ENCODE measurements at places on chromosomes 4 and X. TPM values are rescaled to one million over a fixed set of nuclear protein-coding genes. Genes with fewer than 3 reads are reported as not detected.

DNA sequence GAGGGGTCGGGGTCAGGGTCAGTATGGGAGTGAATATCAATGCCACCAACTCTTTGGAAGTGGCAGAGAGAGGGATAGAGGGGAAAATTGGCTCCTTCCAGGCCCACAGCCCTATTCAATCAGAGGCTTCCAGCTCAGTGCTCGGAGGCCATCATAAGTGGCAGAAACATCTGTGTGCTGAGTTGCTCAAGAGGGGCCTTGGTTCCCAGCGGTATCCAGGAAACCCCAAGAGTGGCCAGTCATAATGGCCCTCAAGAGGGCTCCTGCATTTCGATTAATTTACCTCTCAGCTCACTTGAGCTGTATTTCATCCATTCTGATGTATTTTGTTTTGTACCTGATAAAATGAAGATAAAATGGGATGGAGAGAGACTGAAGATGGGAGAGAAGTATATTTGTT, 154.3 kb upstream of the EOLA2 start:
- no peak overlapping the region for H3K27ac ChIP-seq
- H3K27me3 ChIP-seq, result no peaks in the 10 kb centered on the region
- H3K36me3 ChIP-seq, result no peaks in the 10 kb centered on the region
- H3K4me3 ChIP-seq, result no peak overlapping the region
- DNase-seq, result no peak

DNA sequence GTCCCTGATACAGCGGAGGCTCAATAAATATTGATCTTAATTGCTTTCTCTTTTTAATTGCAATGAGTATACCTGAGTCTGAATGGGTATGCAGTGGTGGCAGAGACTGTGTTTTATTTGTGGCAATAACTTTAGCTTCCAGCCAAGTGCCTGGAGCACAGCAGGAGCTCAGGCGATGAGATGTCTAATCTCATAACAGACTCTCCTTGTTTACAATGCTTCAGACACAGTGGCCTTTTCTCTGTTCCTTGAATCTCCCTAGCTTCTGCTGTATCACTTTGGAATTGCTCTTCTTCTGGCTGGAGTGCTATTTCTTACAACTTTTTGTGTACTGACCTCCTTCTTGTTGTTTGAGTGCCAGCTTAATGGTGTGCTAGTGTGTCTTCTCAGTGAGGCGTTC, 91.5 kb upstream of the UNC5C start:
- H3K4me1 ChIP-seq, result no peaks in the 10 kb centered on the region
- H3K27me3 ChIP-seq, result no peaks in the 10 kb centered on the region
- H3K4me3 ChIP-seq, result no peak overlapping the region

- H3K36me3 ChIP-seq, result no peaks in the 10 kb centered on the region
- no peaks in the 10 kb centered on the region for H3K4me1 ChIP-seq
- H3K4me3 ChIP-seq, result no peak overlapping the region
Measured at GRCh38 chrX:124018023-124018422, 56.5 kb downstream of the STAG2 start.

GRCh38 chr4:149164282-149164681, 651.4 kb downstream of the IQCM start:
- H3K36me3 ChIP-seq, result no peaks in the 10 kb centered on the region
- no peaks in the 10 kb centered on the region for H3K27me3 ChIP-seq
- no peaks in the 10 kb centered on the region for H3K4me1 ChIP-seq
- DNase-seq, result no peak

- H3K4me3 ChIP-seq, result no peak overlapping the region
- no peaks in the 10 kb centered on the region for H3K27me3 ChIP-seq
- DNase-seq, result no peak
- H3K36me3 ChIP-seq, result peaks cover 3% of the 10 kb centered on the region
- no peaks in the 10 kb centered on the region for H3K4me1 ChIP-seq
- H3K27ac ChIP-seq, result no peak overlapping the region
Measured at GRCh38 chr4:150591406-150591805, 9.5 kb downstream of the MAB21L2 start.

- H3K4me3 ChIP-seq, result no peak overlapping the region
- H3K36me3 ChIP-seq, result no peaks in the 10 kb centered on the region
- no peaks in the 10 kb centered on the region for H3K4me1 ChIP-seq
- no peaks in the 10 kb centered on the region for H3K27me3 ChIP-seq
- H3K27ac ChIP-seq, result no peak overlapping the region
Measured at GRCh38 chr4:137952116-137952515, 290.0 kb downstream of the SLC7A11 start.

GRCh38 chrX:70042399-70043371, 7.1 kb downstream of the AWAT2 start:
- H3K36me3 ChIP-seq, result no peaks in the 10 kb centered on the region
- H3K4me1 ChIP-seq, result no peaks in the 10 kb centered on the region
- no peaks in the 10 kb centered on the region for H3K27me3 ChIP-seq
- H3K4me3 ChIP-seq, result no peak overlapping the region
- H3K27ac ChIP-seq, result no peak overlapping the region

DNA sequence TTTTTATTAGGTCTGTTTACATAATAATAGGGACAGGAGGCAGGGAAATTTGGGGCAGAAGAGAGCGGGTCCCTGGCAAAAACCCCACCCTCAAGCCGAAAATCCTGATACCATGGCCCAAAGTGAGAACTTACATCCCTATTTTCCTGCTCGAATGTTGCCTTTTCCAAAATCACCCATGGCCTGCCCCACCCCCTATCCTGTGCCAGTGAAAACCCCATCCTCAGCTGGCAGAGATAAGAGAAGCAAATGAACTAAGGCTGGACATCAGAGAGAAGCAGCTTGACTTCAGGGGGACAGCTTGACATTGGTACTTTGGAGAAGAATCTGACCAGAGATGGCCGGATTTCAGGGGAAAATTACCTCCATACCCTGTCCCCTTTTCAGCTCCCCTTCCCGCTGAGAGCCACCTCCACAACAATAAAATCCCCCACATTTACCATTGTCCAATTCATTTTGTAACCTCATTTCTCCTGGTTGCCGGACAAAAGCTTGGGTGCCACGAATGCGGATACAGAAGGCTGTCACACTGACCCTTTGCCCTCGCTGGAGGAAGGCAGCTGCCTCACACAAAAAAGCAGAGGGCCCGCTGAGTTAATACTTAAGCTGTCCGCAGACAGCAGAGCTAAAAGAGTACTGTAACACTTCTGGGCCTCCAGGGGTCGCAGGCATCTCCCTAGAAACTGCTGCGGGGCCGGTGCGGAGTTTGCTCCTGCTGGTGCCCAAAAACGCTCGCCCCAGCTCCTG, 196.2 kb downstream of the SNCA start:
- H3K27ac ChIP-seq, result no peak overlapping the region
- no peak overlapping the region for H3K4me3 ChIP-seq
- no peaks in the 10 kb centered on the region for H3K27me3 ChIP-seq
- no peak for DNase-seq
- no peaks in the 10 kb centered on the region for H3K4me1 ChIP-seq
- no peaks in the 10 kb centered on the region for H3K36me3 ChIP-seq

DNA sequence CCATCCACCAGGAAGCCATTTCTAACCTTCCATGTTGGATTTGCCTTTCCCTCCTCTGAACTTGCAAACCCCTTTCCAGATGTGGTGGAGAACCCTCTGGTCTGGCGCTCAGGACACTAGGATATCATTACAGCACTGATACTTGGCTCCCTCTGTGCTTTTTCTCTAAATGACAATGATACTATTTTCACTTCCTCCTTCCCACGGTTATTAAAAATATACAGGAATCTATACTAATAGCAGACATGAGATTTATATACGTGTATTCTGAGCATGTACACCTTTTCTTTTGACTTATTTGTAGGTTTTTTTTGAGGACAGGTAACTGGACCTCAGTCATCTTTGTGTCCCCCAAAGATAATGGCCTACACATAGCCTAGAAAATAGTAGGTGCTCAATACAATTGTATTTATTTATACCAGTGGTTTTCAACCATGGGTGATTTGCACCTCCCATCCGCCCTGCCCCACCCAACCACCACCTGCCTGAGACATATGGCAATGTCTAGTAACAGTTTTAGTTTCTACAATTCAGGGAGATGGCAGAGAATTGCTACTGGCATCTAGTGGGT, 60.4 kb upstream of the PLAC8 start:
- no peaks in the 10 kb centered on the region for H3K27me3 ChIP-seq
- no peak for DNase-seq
- H3K4me3 ChIP-seq, result no peak overlapping the region
- H3K27ac ChIP-seq, result no peak overlapping the region
- H3K36me3 ChIP-seq, result no peaks in the 10 kb centered on the region

- H3K4me3 ChIP-seq, result no peak overlapping the region
- no peak overlapping the region for H3K27ac ChIP-seq
- DNase-seq, result no peak
- H3K27me3 ChIP-seq, result no peaks in the 10 kb centered on the region
Measured at GRCh38 chrX:130726661-130727060, 176.3 kb downstream of the ENOX2 start.

Gene ADGRG4
- 0.75 TPM for total RNA-seq

Gene TCEAL3
- total RNA-seq, result 11.3 TPM

Gene AIFM1
- total RNA-seq, result 0.75 TPM
